ENCODE measurements at places on chromosomes 12 and 14. TPM values are rescaled to one million over a fixed set of nuclear protein-coding genes. Genes with fewer than 3 reads are reported as not detected.

Gene GSG1
- total RNA-seq: 1.0 TPM

Gene ANAPC7
- total RNA-seq: 89.3 TPM

Gene TAS2R7
- not detected for total RNA-seq

Gene LRP1-AS
- 1.1 TPM for total RNA-seq

Gene SLCO1A2
- 0.32 TPM for total RNA-seq

Gene CLEC1B
- not detected for total RNA-seq

Gene VDR
- 0.10 TPM for total RNA-seq

Gene GTF2H3
- total RNA-seq: 38.2 TPM

Gene DIO2
- 16.0 TPM for total RNA-seq

Gene CMTM5
- 0.32 TPM for total RNA-seq
